ENCODE measurements at places on chromosomes 1 and 21.

- DNase-seq, result no peak
Observed at GRCh38 chr21:35556536-35556935, 503.8 kb downstream of the SETD4 start.

GRCh38 chr1:199720496-199720895 is 307.0 kb upstream of the NR5A2 start:
- no peak for DNase-seq

DNA sequence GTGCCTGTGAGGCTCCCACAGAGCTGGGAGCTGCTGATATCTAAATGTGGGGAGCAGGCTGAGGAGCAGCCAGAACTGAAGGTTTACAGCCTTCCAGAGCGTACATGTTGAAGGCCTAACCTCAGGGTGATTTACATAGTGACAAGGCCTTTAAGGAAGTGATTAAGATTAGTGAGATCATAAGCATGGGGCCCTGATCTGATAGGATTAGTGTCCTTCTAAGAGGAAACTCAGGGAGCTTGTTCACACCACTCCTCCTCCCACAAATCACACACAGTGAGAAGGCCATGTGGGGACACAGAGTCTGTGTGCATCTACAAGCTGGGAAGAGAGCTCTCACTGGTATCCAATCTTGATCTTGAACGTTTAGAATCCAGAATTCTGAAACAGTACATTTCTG is 92.3 kb upstream of the NBPF6 start:
- no peak for DNase-seq

DNA sequence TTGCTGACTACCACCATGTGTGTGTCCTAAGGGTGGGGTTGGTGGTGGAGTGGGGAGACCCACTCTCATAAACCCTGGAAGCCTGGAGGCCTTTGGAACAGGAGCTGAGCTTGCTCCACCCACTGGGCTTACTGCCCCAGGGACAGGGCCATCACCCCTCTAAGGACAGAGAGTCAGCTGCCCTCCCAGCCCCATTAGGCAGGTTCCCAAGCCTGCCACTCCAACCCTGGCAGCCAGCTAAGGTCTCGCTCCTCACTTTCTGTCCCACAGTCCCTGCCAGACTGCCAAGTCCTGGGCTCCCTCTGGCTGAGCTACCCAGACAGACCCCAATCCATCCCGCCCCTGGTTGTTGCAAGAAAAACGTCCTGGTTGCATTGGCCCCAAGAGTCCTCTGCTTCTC is 3.8 kb downstream of the NT5C1A start:
- no peak for DNase-seq

GRCh38 chr1:51989582-51990477 is 670 bp downstream of the RAB3B start:
- no peak for DNase-seq

DNA sequence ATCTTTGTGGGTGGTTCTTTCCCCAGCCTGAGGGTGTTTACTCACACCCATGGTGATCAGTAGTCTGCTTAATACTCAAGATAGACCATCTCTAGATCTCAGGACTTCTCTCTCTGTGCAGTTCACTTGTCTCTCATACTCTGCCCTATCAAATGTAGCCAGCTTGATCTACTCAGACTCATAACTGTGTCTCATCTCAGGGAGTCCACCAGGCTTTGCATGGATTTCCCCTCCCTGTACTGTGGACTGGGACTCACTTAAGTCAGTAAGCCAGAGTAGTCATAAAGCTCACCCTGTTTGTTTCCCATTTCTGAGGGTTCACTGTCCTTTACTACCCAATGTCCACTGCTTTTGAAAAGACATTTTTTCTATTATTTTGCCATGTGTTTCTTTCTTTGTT is 41.8 kb downstream of the LYPLAL1 start:
- DNase-seq, result no peak

- no peak for DNase-seq
Observed at GRCh38 chr1:38962560-38962959, 20.9 kb upstream of the RHBDL2 start.

DNA sequence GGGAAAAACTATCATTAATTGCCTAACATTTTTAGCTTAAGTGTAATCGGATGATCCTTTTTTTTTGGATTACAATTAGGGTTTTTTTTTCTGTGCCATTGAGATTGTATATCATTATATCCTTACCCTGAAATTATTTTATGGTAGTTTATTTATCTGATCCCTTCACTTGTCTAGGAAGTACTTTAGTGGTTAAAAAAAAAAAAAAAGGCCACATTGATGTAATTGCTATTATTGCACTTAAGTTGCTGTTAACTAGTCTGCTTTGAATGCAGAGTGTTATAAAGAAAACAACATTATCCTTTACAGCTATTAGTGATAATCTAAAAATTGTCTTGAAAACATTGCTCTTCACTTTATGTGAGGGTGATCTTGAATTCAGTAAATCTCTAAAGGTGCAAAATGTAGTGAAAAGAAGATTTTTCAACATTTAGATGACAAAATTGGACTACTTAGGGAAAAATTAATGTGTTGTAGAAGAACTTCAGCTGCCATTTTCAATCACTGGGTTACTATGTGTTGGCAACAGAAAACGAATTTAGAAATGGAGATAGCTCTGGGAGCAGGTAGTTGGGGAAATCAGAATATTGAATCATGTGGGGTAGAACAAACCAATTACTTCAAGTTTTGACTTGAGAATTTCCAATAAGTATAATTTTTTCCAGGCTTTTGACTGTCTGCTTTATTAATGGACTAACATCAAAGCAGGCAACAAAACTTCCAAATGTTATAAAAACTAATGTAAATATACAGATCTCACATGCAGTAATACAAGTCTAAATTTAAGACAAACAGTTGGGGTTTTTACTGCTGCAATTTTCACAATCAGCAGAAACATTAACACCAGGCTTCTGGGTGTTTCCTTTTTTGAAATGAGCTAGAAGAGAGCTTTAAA is 5.0 kb downstream of the ADGRL2 start:
- DNase-seq, result no peak

DNA sequence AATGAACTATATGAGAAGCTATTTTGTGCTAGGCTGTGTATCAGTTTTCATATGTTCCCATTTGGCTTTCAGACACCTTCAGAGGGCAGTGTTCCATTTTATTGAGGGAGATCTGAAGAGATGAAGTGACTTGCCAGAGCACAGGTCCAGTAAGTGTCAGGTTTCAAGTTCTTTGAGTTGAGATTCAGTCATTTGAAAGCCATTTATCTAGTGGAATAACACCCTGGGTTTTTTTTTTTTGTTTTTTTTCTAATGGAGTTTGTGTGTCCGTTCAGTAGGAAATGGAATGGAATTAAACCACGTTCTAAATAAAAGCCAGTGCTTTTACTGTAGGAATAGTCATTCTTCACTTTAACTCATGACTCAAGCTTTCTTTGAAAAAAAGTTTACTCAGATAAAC is 652.9 kb upstream of the USP24 start:
- DNase-seq, result no peak

GRCh38 chr1:21613072-21613867 is 55.9 kb downstream of the RAP1GAP start:
- no peak for DNase-seq

- DNase-seq, result no peak
Observed at GRCh38 chr1:91046766-91047165, 24.9 kb upstream of the ZNF644 start.

- DNase-seq, result no peak
Observed at GRCh38 chr1:225613006-225613405, 39.9 kb downstream of the ENAH start.

GRCh38 chr1:222886194-222886854 is 71.5 kb downstream of the DISP1 start:
- peak; percentile 11 for DNase-seq

DNA sequence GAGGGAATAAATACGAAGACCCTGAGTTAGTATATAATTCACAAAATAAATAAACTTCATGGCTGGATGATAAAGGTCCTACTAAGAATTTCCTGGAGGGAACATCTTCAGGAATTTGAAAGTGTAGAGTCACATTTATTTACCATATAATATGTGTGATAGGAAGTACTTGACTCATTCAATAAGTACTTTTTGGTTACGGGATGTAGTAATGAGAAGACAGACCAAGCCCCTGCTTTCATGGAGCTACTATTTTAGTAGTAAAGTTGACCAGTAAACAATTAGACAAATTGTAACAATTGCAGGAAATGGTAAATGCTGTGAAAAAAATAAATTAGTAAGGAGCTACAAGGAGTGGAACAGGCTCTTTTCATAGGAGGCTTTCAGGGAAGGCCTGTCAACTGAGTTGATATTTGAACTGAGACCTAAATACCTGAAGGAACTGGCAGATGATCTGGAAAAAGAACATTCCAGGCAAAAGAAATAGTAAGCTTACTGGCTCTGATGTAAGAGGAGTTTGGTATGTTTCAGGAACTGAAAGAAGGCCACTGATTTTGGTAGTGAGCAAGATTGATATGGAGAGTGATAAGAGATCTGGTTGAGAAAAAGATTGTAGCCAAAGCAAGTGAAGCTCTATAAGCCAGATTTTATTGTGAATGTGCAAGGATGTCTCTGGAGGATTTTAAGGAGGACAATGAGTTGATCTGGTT is 36.2 kb downstream of the CAMSAP2 start:
- no peak for DNase-seq

- no peak for DNase-seq
Observed at GRCh38 chr1:225842074-225842473, 32.1 kb downstream of the EPHX1 start.

DNA sequence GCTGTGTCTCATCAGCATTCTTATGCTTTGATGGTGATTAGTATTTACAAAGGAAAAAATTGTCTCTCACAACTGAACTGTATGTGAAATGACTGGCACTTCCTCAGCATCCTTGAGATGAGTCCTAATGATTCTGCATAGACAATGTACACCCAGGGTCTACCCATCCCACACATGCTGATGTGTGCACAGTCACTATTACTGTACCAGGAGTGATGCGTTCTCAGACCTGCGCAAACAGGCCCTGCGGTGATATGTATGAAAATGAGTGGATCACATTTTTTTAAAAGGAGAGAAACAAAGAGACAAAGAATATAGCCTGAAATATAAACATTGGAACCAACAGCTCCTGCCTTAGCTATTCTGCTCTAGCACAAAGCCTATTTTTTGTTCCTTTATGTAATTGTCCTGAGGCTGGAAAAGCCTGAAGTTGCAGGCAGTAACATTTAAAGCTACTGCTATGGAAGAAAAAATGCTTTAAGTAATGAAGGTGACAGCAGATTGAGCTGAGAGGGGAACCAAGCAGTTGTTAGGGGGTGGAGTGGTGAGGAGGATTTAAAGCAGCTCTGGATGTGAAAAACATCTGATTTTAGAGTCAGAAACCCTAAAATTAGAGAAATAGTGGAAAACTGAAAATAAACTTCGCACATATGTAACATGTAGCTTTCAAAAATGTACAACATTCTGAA is 5.5 kb downstream of the RCAN1 start:
- no peak for DNase-seq

- peak; percentile 33 for DNase-seq
Observed at GRCh38 chr1:1777583-1777899, 729 bp downstream of the NADK start.

DNA sequence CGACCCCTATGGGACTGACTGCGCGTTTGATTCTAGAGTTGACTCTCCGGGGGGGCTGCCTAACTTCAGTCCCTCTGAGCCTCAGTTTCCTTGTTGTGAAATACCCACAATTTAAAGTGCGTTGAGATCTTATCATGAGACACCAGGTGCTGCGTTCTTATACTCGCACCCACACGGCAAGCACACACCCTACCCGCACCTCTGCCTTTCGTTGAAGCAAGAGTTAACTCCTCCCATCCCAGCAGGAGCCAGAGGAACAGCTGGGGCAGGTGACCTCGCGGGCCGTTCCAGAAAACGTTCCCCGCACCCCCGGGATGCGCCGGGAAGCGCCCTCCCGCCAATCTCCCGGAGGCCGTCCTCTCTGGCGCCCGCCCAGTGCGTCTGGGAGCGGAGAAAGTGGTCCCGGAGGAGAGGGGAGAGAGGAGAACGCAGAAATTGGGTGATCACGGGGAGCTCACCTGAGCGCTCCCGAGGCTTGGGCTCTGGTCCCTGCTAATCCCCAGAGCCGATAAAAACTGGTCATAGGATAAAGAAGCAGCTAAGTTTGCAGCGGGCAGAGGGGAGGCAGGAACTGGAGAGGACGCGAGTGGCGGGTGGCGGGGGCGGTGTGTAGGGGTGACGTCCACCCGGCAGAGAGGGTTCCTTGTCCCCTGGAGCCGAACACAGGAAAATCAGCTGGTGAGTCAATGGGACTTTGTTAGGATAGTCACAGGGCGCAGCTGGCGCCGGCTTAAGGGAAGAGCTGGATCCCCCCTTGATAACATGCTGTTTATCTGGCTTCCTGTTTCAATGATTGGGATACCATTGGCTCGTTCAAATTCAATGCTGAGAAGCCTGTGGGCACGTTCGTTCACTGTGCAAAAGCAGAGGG is 869 bp downstream of the NAV1 start:
- no peak for DNase-seq

- DNase-seq, result no peak
Observed at GRCh38 chr1:180836449-180836848, 76.2 kb upstream of the KIAA1614 start.

GRCh38 chr21:27772816-27773215 is 805.9 kb upstream of the ADAMTS5 start:
- DNase-seq, result no peak

- DNase-seq, result no peak
Observed at GRCh38 chr21:31117128-31117916, 79.0 kb upstream of the KRTAP19-8 start.

- DNase-seq, result no peak
Observed at GRCh38 chr1:91604632-91605031, 104.0 kb downstream of the CDC7 start.

DNA sequence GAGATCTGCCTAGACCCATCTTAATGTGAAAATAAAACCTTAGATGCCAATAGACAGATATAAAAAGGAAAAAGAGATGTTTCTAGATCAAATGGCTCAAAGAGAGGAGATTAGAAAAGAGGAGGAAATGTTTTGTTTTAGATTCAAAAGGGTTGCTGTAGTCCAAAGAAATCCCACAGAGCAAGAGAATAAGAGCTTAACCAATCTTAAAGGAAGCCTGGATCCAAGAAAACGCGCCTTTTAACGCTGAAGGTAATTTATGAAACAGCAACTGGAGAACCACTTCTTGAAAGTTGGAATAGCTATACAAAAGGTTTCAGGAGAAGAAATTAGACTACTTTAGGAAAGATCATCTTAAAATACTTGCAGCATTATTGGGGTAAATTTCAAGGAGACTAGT is 298.8 kb downstream of the BRINP2 start:
- DNase-seq, result no peak

DNA sequence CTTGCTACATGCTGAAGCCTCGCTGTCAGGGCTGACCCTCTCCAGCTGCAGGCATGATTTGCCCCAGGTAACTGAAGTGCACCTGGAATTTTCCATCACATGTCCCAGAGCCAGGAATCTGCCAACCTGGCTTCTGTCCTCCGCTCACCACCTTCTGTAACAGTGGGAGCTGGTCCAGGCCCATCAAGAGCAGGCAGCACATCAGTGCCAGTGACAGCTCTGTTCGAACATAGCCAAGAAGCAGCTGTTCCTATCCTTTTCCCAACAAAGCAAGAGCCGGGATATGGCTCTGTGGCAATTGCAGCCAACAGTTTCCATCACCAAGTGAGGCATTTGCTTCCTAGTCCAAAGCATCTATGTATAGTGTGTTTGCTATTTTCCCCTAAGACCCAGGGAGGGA is 42.2 kb upstream of the KANK4 start:
- no peak for DNase-seq
